ENCODE measurements at places on chromosomes 7 and 10. TPM values are rescaled to one million over a fixed set of nuclear protein-coding genes. Genes with fewer than 3 reads are reported as not detected.

The SLC26A3 gene
- total RNA-seq = not detected

DNA sequence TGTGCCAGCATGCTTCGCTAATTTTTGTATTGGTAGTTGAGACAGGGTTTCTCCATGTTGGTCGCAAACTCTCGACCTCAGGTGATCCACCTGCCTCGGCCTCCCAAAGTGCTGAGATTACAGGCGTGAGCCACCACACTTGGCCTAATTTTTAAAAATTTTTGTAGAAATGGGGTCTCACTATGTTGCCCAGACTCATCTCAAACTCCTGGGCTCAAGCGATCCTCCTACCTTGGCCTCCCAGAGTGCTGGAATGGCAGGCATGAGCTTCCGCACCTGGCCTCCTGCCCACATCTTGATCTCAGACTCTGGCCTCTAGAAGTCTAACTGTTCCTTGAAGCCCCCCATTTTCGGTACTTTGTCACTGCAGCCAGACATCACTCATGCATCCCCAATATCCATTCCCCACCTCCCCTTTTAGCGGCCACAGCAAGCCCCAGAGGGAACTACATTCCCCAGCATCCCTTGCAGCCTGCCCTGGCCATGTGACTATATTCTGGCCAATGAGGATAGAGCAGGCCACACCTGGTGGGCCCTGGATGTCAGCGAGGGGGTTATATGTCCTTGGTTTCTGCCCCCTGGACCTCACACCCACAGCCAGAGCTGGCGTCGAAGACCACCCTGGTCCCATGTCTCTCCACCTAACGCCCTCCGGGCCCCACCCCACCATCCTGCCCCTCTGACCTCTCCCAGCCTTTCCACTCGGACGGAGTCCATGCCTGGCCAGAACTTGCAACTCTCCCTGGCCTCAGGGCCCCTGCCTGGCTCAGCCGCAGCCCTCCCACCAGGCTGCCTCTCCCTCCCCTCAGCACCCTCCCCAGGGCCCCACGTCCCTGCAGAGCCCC is 33.8 kb downstream of the MICALL2 start:
- no peak for DNase-seq

DNA sequence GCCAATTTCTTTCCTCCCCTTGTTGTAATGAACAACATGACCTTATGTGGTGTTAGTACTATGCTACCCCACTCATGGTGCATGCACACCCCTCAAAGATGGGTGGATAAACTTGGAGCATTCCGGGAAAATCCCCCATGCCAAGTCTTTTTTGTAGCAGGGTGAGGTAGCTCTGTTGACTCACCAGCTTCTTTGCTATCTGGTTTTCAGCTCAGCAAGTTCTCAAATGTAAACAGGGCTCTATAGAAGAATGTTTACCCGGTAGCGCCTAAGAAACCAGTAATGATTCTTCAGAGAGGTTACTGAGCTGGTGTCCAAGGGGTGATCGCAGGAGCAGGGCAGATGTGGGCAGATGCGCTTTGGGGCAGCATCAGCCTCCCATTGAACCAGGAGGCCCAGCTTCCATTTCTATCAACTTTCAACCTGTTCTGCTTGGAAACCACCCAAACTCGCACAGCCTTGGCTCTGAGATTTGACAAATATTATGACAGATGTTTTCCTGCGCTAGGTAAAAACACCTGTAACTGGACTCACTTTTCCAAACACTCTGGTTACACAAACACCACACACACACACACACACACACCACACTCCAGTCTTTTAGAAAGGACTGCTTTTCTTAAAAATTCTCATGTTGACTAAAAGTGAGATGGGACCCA is 87.8 kb downstream of the ZRANB1 start:
- no peak for DNase-seq

The C10orf53 gene
- total RNA-seq = under 0.01 TPM

The ZPBP gene
- 0.81 TPM for total RNA-seq

DNA sequence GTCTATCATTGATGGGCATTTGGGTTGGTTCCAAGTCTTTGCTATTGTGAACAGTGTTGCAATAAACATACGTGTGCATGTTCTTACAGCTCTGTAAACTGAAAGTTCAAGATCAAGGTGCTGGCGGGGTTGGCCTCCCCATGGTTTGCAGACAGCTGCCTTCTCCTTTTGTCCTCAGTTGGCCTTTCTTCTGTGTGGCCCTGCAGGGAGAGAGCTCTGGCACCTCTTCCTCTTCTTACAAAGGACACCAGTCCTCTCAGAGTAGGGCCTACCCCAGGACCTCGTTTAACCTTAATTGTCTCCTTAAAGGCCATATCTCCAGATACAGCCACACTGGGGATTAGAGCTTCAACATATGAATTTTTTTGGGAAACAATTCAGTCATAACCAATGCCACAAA is 462.7 kb downstream of the TCERG1L start:
- DNase-seq = no peak

GRCh38 chr7:131021902-131022301 is 287.9 kb upstream of the KLF14 start:
- no peak for DNase-seq

DNA sequence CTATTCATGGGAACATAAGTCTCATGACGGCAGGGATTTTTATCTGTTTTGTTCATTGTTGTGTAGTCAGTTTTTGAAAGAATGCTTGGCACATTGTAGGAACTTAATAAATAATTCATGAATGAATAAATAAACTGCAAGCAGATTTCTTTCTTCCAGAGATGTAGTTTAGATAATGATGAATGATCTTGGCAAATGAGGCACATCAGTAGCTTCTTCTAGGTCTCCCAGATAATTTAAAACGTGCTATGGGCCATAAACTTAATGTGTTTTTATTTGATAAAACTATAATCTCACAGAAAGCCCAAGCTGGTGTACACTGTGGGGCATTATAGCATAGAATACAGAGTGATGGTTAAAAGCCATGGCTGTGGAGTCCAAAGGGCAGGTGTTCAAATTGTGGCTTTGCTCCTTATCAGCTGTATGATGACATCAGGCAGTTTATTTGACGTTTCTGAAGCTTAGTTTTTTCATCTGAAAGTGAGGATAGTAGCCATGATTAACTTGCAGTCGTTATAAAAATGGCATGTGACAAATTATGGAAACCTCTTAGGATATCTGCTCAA is 3.5 kb downstream of the MGAM start:
- no peak for DNase-seq

GRCh38 chr10:4301291-4302045 is 516.5 kb upstream of the KLF6 start:
- DNase-seq = no peak

DNA sequence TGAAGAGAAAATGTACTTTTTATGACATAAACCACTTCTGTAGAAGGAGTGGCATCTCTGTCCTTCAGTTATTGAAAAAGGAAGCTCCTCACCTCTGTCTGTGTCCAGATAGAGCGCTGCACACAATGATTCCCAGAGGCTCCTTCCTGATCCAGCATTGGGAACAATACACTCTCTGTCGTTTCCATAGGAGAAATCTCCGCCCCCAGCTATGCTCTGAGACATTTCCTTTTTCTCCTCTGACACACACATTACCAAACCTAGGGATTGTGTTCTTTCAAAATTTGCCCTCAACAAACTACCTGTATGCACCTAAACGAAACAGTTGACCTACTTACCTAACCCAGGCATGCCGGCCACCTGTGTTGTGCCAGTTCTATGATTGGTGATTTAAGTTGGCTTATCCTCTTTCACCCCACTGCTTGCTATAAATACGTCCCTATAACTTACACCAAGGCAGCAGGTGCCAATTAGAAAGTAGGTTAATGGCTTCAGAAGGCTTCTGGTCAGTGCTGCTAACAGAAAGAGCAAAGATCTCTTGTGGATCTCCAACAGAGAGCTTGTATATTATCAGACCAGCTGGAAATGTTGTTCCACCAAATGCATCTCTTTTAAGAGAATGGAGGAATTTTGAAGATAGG is 140.1 kb upstream of the JCAD start:
- no peak for DNase-seq

- DNase-seq = no peak
These were observed 122.4 kb downstream of the ZNF248 start for GRCh38 chr10:37734971-37735370.

The RBM20 gene
- total RNA-seq = under 0.01 TPM

DNA sequence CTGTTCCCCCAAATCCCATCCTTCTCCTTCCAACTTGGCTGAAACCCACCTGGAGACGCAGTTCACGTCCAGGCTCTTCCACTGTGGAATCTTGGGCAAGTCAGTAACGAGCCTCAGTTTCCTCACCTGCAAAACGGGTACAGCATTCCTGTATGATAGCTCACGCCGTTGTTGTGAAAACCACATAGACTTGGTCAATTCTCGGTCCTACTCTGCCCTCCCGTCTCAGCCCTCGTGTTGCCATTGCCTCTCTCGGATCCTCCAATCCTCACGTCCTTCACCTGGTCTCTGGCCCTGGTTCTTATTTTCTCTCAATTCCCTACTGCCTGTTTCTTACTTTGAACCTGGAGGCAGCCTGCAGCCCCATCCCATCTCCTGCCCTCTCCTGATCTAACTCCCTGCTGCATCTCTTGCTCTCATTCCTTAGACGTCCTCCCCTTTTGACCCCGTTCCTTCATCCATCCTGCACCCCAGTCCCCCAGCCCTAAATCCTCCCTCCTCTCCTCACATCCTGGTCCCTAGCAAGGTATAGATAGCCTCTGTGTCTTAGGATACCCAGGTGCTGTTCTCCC is 2.0 kb upstream of the MUC12 start:
- DNase-seq = no peak

The ASIC3 gene
- total RNA-seq = 0.54 TPM

The SUGCT gene
- total RNA-seq = 0.81 TPM

The CCT6A gene
- 81.9 TPM for total RNA-seq

DNA sequence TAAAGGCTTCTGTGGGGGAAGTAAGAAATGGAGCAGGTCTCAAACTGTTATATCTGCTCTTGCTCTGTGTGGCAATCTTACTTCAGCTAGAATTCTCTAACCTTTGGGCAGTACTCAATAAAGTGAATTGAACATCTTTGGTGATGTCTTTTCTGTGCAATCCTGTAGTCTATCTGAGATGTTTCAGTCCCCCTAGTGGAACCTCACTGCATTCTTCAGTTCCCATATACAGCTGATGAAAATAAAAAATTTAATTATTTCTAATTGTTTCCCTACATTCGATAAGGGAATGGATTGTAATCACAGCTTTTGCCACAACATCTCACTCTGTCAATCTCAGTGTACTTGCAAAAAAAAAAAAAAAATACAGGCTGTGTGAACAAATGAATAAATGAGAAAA is 522.6 kb downstream of the DNAJB9 start:
- no peak for DNase-seq

The CRTAC1 gene
- total RNA-seq = not detected

- DNase-seq = no peak
These were observed 5.8 kb downstream of the TAF5 start for GRCh38 chr10:103373544-103373943.

The EEF1AKMT2 gene
- 10.2 TPM for total RNA-seq

DNA sequence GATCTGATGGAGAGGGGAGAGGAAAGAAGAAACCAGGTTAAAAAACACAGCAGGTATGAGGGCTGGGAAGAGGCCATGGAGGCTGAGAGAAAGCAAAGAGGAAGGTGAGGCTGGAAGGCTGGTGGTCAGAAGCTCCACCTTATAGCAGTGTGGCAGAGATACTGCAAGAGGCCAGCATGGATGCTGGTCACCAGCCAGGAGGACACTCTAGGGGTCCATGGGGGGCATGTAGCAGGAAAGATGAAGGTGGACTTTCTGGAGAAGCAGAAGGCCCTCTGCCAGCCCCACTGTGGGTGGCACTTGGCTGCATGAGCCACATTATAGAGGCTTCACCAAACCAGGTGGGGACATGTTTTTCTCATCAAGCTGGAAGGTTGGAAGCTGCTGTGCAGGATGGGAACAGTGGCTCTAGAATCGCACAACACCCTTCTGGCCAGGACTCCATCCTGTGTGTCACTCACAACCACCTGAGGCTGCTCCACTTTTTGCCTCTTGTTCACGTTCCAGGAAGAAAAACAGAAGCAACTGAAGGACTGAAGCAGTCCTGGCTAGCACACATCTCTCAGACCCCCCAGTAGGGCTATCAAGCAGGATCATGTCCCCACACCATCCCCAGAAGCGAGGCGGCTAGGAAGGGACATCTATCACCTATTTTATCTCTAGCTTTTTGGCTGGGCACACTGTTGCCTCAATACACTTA is 587.5 kb upstream of the MGMT start:
- no peak for DNase-seq

DNA sequence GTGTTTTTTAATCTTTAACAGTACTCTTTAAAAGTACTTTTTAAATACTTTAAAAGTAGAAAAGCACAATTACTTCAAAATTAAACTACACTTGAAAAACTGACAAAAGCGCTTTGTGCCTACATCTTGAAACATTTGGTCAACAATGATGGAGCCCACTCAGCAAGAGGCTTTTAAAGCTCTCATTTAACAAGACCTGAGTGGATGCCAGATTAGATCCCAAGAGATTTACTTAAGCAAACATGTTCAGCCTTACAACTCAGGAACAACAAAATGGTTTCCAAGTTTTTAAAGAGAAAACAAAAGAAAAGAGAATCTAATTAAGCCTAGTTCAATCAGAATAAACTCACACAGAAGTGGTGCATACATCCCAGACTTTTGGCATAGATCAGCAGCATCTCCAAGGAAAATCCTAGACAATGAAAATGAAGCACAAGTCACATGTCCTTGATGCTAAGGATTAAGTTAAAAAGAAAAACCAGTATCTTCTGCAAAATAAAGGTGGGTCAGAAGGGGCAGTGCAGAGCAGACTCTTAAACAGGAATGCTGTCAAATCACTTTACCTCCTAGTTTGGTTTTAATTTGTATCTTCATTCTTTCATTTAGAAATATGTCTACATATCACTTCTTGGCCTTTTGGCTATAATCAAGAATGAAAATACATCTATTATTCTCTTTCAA is 26.2 kb downstream of the HIBADH start:
- no peak for DNase-seq

DNA sequence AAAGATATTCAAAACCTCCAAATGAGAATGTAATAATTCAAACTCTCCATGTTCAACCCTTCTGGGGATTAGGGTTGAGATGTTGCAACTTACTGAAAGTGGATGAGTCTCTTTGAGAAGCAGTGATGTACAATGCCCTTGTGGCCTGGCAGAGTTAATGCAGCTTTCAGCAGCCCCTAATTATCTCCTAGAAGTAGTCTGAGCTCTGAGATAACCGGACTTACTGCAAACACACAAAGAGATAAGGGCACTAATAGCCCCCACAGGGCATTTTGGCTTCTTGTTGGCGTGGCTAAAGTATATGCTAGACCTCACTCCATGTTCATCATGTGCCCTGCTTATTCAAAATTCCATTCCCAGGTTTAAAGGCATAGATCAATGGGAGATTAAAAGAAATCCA is 404.7 kb downstream of the NEBL start:
- DNase-seq = no peak

The TRIM50 gene
- not detected for total RNA-seq

DNA sequence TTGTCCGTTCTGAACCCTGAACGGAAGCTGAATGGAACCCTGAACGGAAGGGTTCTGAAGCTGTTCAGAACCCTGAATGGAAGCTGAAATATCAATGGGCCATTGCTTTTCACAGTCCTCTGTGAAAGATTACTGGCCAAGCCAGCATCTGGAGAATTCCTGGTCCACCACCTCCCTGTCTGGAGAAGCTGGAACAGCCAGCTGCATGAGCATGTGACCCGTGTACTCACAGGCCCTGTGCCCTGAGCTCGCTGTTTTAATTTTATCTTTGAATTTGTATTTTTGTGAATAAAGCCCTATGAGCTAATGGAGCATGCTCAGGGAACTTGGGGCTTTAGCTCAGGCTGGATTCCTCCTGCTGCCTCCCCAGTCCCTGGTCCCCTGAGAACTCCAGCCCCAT is 37.2 kb downstream of the HTRA1 start:
- DNase-seq = no peak

GRCh38 chr7:51080622-51081269 is 235.9 kb downstream of the COBL start:
- DNase-seq = no peak

Data from hematopoietic multipotent progenitor cell (in vitro differentiated cells).